Effector memory CD4-positive, alpha-beta T cell (primary cell): ENCODE measurements at places on chromosomes 6 and 20.

- DNase-seq: no peak
Observed at GRCh38 chr6:19791267-19791666, 45.9 kb upstream of the ID4 start.

DNA sequence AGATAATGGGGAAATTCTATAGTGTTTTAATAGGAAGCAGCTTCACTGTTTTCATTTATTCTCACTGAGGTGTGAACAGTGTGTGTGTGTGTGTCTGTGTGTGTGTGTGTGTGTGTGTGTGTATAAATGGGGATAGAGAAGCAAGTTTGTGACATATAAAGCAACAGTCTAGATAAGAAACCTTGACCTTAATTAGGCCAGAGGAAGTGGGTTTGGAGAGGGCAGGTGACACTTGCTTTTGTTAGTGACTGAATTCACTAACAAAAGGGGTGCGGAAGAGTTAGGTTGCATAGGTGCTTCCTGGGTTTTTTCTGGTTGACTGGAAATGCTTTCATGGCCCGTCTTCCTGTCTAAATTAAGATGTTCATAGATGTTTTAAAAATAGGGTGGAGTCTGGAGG, 515.7 kb upstream of the FLRT3 start:
- DNase-seq: no peak

DNA sequence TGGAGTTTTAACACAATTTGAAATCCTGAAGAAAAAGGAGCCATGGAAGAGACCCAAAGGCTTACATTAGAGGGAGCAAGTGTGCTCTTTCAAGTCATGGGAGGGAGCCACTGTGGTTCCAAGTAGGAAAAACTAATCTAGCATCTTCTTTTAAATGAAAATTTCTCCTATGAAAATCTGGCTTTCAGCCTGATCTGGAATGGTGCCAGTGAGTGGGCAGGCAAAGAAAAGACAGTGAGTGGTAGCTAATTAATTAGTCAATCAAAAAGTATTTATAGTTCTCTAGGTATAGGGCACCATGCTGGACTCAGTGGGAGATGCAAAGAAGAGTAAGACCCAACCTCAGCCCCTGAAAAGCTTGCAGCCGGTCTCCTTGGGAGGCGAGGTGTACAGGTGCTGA, 21.9 kb downstream of the CAP2 start:
- DNase-seq: no peak

DNA sequence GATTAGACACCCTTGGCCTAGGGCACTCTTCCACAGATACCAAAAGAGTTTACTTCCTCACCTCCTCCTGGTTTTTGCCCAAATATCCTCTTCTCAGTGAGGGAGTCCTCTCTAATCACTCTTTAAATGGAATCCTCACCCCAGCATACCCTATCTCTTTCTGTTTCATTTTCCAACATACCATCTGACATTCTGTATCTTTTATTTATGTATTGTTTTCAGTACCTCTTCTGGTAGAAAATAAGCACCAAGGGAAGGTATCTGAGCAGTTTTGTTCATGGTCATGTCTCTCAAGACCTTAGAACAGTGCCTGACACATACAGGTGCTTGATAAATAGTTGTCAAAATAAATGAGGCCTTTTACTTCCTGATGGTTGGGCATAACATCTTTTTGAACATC, 55.1 kb downstream of the KIAA0408 start:
- DNase-seq: no peak

- DNase-seq: no peak
Observed at GRCh38 chr6:157024745-157025144, 247.6 kb downstream of the ARID1B start.

DNA sequence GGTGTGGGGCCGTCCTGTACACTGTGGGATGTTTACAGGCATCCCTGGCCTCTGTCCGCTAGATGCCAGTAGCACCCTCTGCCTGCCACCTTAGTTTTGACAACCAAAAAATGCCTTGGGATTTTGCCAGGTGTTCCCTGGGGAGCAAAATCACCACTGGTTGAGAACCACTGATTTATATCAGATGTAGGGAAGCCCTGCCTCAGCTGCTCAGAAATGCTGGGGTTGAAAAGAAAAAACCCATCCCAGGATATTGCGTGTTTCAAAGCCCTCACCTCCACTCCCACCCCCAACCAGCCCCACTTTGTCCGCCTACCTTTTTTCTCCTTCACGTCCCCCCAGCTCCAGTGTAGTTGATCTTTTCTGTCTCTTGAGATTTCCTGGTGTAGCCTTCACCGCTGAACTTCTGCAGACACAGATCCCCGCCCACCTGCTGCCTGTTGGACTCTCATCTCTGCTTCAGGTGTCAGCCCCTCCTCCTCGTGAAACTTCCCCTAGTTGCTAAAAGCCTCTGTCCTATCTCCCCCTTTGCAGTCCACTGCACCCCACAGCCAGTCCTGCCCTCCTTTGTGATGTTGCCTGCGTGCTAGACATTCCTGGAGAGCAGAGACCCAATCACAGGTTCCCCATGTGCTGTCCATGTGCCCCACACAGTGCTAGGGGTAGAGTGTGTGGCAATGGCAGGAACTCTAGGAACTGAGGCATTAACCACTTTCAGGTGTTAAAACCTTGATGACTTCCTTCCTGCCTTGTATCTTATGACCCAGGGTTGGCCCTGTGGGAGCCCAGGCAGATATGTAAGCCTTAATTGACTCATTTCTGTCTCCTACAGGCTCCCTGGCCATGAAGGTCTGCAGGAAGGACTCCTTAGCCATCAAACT, 98.9 kb downstream of the TBC1D7 start:
- no peak for DNase-seq

- DNase-seq: no peak
Observed at GRCh38 chr6:81909981-81910900, 157.8 kb upstream of the TENT5A start.

DNA sequence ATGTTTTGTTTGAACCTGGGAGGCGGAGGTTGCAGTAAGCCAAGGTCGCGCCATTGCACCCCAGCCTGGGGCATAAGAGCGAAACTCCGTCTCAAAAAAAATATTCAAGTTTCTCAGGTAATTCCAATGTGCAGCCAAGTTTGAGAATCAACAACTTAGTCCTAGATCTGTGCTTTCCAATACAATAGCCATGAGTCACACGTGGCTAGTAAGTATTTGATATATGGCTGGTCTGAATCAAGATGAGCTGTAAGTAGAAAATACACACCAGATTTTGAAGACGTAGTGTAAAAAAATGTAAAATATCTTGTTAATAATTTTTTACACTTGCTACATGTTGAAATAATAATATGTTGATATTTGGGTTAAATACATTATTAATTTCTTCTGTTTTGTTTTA, 35.0 kb upstream of the BTBD3 start:
- DNase-seq: no peak

GRCh38 chr6:159061805-159062563, 17.2 kb upstream of the TAGAP start:
- no peak for DNase-seq

GRCh38 chr20:3068075-3068474, 3.3 kb upstream of the OXT start:
- no peak for DNase-seq

DNA sequence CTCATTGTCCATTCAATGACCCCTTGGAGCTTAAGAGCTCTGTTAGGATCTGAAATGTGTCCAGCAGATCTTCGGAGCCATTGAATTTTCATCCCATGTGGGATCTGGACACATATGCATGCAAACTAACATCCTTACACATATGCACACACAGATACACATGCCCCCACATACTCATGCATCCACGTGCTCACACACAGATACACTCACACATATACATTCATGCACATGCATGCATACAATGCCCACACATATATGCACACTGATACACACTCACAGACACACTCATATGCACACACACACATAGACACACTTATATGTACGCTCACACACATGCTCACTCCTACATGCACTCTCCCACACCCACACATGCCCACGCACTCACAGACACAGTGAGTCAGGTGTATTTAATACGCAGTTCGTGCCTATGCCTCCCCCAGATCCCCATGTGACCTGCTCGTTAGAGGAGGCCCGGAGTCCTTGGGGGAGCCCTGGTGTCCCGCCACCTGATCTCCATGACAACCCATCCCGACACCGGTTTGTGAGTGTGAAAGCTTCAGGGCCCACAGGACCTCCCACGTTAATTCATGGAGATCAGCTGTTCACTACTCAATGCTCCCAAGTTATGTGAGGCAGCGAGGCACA, 121.9 kb upstream of the SULF2 start:
- DNase-seq: no peak

DNA sequence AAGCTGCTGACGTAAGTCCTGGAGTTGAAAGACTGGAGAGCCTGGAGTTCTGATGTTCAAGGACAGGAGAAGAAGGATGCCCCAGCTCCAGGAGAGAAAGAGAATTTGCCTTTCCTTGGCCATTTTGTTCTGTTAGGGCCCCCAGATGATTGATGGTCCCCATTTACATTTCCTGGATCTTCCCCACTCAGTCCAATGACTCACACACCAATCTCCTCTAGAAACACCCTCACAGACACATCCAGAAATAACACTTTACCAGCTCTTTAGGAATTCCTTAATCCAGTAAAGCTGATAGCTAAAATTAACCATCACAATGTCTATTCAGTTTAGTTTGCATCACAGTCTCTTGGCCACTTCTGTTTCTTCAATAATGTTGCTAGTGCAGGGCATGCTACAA, 260.2 kb upstream of the IRAK1BP1 start:
- DNase-seq: no peak

- DNase-seq: no peak
Observed at GRCh38 chr20:34403063-34403827, 40.2 kb downstream of the ITCH start.

GRCh38 chr20:45863543-45864470, 6.4 kb downstream of the ZSWIM3 start:
- no peak for DNase-seq

DNA sequence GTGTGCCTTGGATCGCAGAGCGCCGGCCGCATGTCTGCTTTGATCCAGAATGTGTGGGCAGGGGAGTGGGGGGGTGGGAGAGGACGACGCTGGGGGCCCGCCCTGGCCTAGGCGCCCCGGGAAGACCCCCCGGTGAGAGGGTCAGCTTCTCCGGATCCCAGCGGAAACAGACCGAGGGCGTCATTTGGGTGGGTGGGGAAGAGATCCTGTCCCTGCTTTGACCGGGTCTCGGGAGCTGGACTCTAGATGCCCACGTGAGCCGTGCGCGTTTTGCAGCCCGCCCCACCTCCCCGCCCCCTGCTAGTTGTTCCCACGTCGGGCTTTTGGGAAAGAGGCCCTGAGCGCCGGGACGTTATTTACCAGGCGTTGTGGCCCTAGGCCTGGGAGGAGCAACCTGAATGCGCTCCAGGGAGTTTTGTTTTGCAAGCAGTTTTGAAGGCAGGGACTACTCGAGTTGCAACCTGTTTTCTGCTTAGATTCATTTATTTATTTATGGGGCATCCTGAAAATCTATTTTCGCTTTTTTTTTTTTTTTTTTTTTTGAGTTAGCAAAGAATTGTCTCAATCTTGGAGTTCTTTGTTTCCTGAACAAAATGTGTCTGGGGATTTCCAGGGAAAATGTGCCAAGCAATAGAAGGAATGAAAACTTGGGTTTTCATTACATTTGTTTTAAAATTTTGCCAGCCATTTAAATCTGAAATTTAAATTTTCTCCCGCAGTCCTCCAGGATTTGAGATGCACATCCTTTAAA, 1.6 kb downstream of the DSP start:
- DNase-seq: no peak

- DNase-seq: no peak
Observed at GRCh38 chr6:129771678-129772077, 61.7 kb upstream of the ARHGAP18 start.

- DNase-seq: no peak
Observed at GRCh38 chr6:156809034-156809433, 31.9 kb downstream of the ARID1B start.

DNA sequence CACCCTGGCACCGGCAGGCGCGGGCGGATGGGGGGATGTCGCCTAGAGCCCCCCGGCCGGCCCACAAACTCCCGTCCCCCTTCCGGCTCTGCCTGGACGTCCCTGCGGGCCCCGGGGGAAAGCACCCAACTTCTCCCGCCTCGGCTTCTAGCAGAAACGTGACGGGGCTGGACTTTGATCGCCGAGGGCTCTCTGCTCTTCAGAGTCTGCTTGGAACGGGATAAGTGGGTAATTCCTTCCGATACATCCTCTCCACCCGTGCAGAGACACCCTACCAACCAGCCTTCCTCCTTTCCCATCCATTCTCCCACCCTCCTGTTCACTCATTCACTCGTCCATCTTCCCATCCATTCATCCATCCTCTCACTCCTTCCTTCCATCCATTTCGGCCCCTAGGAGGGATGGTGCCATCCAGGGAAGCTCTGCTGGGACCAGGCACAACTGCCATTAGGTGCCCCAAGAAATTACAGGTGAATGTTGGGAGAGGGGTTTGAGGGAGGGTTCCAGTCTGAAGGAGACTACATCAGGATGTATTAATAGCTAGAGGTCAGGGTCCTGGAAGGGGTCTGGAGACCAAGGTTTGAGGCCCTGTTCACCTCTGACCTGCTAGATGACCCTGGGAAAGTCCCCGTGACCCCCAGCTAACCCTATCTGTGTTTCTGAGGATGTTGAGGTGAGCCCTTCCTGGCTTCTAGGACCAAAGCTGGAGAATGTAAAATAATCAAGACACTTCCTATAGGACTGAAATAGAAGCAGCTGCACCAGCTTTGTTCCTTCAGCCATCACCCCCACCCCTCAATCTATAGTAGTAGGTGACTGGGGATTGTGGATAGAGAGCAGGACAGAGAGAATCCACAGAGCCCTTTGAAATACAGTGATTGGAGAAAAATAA, 538 bp downstream of the TTLL9 start:
- DNase-seq: no peak

- DNase-seq: no peak
Observed at GRCh38 chr20:43825581-43825980, 89.1 kb upstream of the TOX2 start.

DNA sequence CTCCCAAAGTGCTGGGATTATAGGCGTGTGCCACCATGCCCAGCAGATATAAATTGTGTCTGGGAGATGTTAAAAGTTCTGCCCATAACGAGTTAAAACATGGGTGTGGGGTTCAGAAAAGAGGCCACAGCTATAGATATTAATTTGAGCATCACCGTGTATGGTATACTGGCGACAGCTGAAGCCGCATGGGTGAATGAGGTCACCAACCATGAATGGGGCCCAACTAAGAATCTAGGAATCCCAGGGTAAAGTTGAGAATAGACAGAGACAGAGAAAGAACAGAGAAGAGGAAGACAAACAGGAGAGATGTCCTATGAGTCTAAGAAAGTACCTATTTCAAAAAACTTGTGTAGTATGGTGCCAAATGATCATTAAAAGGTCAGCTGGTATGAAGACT, 50.9 kb downstream of the ILRUN start:
- no peak for DNase-seq

DNA sequence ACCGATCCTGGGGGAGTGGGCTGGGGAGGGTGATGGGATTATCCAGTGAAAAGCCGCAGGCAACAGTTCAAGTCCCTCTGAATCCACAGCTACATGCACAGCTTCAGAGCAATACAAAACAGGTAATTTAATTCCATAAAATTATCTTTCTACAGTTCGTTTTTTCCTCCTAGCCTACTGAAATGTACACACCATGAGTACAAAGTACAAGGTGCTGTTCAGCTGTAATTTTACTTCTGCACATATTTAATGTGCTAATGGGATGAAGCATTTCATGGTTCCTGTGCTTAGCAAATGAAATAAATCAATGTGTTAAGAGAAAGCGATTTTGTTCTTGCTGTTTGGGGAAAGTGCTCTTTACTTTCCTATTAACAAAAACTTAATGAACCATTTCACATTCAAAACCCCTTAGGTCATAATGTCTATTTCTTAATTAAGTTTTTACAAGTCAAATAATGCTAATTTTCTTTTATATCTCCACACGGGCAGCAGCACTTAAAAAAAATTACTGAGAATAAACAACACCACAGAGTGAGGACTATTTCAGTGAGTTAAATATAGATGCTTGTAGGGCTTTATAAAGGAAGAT, 71.8 kb downstream of the INSM1 start:
- DNase-seq: no peak

GRCh38 chr6:897528-898207, 204.7 kb upstream of the EXOC2 start:
- DNase-seq: no peak
